ENCODE measurements at places on chromosomes 6 and 20. TPM values are rescaled to one million over a fixed set of nuclear protein-coding genes. Genes with fewer than 3 reads are reported as not detected.
A peak's percentile ranks its signal among the peaks of the same experiment; 100 is the strongest.

DNA sequence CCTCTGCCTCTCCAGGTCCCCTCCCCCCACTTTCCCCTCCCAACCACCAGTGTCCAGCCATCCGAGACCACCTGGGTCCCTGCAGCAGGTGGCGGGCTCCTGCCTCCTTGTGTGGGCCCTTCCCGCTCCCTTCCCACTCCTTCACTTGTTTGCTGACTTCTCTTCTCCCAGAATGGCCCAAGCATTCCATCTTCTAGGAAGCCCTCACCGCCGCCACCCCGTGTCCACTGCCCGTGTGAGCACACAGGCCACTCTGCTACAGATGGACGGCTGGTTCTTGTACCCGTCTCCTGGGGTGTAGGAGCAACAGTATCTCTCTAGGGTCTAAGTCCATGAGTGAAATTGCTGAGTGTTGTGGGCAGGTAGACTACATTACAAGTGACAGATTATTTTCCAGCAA, 15.0 kb downstream of the BPHL start:
- no peak for DNase-seq

- no peak for DNase-seq
Observed at GRCh38 chr20:25036331-25036936, 21.5 kb downstream of the ACSS1 start.

DNA sequence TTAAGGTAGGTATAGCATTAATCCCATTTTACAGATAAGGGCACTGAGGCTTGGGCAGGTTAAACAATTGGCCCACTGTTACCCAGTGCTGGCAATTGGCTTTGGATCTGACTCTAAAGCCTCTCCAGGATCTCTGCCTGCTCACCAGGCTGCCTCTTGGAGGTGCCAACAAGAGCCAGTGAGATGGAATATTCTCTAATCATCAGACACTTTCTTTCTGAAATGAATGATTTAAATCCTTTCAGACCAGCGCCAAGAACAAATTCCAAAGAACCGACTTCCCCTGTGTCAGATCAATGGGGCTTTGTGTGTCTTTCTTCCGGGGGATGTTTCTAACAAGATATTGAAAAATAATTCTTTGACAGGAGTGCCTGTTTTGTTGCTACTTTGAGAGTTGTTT, 23.6 kb downstream of the CYP39A1 start:
- DNase-seq = no peak

- no peak for DNase-seq
Observed at GRCh38 chr6:22447249-22448196, 121.8 kb upstream of the HDGFL1 start.

- no peak for DNase-seq
Observed at GRCh38 chr6:75933387-75933975, 139.0 kb downstream of the IMPG1 start.

The DLK2 gene
- total RNA-seq = 3.8 TPM

GRCh38 chr6:27293436-27294098, 18.5 kb downstream of the POM121L2 start:
- peak; percentile 75 for DNase-seq

Data from HT1080 (cell line).